ENCODE measurements at places on chromosomes 4 and X.

DNA sequence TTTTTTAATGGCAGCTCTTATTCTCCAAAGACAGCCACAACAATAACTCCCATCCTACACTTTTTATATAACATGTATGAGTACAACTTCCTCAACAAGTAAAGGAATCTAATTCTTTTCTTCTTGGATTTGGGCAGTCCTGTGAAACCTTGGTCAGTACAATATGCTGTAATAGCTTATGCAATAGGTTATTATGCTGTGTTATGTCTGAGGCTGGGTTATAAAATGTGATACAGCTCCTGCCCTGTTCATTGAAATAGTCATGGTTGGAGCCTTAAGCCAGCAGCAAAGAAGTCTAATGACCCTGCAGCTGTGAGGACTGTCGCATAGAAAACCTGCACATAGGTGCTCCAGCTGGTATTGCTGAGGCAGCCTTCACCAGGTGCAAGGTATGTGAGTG is 215.8 kb upstream of the RASGEF1B start:
- no peak for DNase-seq

- no peak for DNase-seq
Measured at GRCh38 chrX:35622601-35623000, 175.5 kb upstream of the MAGEB16 start.

DNA sequence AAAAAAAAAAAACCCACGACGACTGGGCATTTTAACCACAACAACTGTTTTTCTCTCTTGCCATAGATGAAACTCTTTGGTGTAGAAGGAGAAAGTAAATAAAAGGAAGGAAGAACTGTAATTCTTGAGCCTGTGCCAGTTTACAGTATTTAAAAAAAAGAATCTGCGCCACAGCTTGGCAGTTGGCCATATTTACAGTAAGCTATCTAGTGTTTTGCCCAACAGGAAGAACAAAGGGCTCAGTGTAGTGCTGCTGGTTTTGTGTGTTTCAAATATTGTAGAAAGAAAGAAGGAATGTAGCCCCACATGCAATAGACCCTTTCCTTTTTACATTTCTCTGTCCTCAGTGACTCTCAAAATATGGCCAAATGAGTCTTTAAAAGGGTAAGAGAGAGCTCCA is 66.1 kb downstream of the NR3C2 start:
- peak; percentile 92 for DNase-seq

- no peak for DNase-seq
Measured at GRCh38 chr4:99868126-99868596, 26.1 kb downstream of the LAMTOR3 start.

GRCh38 chr4:93730251-93730650 is 98.3 kb upstream of the ATOH1 start:
- DNase-seq, result no peak

DNA sequence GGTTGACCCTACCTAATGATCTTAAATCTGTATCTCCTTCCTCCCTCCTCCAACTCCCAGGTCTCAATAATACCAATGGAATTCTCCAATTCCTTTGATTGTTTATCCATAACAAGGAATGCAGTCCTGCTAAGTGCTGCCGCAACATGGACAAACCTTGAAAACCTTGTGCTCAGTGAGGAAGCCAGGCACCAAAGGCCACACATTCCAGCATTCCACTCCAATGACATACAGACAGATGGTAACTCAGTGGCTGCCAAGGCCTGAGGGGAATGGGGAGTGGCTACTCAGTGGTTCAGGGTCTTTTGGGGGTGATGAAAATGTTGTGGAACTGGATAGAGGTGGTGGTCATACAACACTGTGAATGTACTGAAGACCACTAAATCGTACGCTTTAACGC is 10.4 kb downstream of the HAUS7 start:
- DNase-seq, result no peak

DNA sequence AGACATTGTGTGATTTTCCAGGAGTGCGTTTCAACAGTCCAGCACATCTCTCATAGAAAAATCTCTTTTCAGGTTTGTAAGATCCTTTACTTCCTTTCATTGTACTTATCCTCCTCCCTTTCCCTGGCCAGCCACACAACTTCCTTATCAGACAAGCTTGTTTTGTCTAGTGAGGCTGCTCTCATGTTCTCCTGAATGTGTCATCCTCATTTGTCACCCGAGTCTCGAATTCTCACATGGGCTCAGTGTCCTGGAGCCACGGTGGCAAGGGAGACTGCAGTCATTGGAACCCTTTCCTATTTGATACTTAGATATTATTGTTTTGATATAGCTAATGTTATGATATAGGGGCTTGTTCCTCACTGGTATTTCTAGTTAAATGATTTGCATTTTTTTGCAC is 16.9 kb downstream of the SYNPO2 start:
- DNase-seq, result no peak

- DNase-seq, result no peak
Measured at GRCh38 chrX:15973299-15973698, 118.7 kb upstream of the AP1S2 start.
